ENCODE measurements at places on chromosomes 16 and 17.

DNA sequence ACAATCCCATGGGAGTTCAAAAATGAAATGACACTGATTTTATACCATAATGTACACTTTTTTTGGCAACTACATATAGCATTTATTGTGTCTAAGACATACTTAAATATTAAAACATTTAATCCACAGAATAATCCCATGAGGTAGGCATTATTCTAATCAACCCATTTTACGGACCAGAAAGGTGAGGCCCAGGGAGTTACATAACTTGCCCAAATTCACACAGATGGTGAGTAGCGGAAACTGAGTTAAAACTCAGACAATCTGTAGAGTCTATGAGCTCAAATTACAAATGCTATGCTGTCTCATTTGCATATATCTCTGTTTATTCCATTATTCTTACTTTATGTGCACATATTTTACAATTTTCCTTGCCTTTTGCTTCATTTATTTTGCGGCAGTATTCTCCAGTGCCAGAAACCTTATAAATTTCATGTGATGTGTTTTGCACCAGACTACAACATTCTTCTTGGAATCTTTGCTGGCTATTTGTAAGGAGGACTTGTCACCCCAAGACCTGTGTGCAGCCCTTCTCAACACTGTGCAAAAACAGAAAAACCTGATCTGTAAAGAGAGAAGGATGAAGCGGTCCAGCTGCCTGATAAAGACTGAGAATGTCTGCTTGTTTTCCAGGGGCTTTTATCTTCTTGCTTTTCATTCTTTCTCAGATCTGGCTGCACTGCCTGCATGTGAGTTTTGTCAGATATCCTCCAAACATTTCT lies 2.3 kb upstream of the ABCA9 start:
- DNase-seq = no peak

GRCh38 chr16:87856791-87857228 lies 12.5 kb downstream of the SLC7A5 start:
- no peak for DNase-seq

DNA sequence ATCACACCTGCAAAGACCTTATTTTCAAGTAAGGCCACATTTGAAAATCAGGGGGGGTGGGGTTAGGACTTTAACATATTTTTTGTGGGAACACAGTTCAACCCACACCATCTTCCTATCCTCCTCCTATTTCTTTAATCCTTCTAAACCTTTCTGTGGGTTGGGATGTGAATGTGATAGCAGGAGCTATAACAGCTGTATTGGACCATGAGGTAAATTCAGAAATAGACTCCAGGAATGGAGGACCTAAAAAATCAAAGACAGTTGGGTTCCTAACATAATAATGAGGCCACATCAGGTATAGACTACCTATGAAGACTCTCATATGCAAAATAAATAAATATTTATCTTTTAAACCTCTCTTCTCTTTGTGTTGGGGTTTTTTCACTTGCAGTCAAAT lies 451.4 kb downstream of the XYLT1 start:
- no peak for DNase-seq

DNA sequence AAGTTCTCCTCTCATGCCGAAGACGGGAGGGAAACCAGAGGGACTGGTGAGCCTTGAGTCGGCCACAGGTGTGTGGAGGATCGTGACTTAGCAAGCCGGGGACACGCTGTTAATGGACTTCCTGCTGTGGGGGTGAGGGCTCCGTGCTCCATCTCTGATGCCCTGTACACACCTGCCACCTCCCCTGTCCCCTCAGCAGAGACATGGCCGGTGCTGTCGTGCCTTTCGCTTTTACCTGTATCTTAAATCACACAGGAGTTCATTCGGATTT lies 75.9 kb upstream of the ZNF750 start:
- no peak for DNase-seq

DNA sequence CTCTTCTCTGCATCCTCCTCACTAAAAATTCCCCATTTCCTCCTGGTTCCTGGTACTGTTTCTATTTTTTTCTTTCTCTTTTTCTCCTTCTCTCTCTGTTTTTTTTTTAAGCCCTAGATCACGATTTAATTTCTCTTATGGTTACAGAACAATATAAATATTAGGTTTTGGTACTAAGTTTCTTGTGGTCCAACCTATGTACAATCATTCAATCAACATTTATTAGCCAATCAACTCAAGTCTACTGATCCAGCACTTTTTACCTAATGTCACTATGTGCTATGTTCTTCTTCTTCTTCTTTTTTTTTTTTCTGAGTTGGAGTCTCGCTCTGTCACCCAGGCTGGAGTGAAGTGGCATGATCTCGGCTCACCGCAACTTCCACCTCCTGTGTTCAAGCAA lies 12.6 kb downstream of the RTN4RL1 start:
- DNase-seq = no peak

GRCh38 chr16:83305092-83305491 lies 502.7 kb upstream of the HSBP1 start:
- DNase-seq = no peak
